T-helper 17 cell (primary cell): ENCODE measurements at places on chromosomes 5 and 9.

DNA sequence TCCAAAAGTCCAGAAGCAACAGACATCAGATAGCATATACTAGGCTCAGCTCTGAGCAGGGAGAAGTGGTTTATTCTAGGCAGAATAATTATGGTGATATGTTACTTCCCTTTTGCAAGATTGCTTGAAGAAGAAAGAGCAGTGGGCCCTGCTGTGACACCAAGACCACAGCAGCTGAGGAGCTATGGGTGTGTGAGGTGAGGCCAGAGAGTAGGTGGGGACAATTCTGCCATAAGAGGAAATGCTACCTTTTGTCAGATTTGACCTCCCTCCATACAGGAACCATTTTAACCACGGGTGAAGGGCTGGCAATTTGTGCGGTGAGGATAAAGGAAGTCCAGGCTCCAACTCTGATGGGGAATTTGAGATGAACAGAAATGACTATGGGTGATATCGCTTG is 51.3 kb downstream of the TNFSF15 start:
- no peak for DNase-seq

GRCh38 chr5:144024090-144024489 is 146.4 kb downstream of the YIPF5 start:
- no peak for DNase-seq

- DNase-seq = no peak
Observed at GRCh38 chr9:91187965-91188344, 173.8 kb downstream of the AUH start.

DNA sequence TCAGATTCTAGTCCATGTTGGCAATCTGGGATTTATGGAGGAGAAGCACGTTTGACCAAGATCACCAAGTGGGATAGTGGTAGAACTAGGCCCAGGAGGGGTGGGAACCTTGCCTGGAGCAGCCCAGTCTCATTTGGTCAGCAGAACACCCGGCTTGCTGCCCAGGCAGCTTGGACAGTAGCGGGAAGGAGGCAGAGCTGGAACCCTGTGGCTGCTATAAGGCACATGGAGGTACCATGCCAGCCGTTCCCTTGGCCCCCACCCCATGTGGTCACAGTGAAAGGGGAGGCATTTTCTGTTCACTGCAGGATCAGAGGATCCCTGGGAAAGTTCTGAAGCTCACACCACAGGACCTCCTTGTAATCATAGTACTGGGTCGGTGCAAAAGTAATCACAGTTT is 75.4 kb upstream of the ORM1 start:
- DNase-seq = no peak

- DNase-seq = no peak
Observed at GRCh38 chr9:127445851-127446712, 5.1 kb downstream of the RPL12 start.

GRCh38 chr9:135663857-135664256 is 748 bp downstream of the LCN9 start:
- no peak for DNase-seq

- DNase-seq = no peak
Observed at GRCh38 chr5:172641359-172642050, 442 bp downstream of the NEURL1B start.

- DNase-seq = no peak
Observed at GRCh38 chr5:133130387-133131118, 78.7 kb downstream of the HSPA4 start.

GRCh38 chr9:81980568-81980967 is 8.0 kb upstream of the SPATA31D1 start:
- DNase-seq = no peak

DNA sequence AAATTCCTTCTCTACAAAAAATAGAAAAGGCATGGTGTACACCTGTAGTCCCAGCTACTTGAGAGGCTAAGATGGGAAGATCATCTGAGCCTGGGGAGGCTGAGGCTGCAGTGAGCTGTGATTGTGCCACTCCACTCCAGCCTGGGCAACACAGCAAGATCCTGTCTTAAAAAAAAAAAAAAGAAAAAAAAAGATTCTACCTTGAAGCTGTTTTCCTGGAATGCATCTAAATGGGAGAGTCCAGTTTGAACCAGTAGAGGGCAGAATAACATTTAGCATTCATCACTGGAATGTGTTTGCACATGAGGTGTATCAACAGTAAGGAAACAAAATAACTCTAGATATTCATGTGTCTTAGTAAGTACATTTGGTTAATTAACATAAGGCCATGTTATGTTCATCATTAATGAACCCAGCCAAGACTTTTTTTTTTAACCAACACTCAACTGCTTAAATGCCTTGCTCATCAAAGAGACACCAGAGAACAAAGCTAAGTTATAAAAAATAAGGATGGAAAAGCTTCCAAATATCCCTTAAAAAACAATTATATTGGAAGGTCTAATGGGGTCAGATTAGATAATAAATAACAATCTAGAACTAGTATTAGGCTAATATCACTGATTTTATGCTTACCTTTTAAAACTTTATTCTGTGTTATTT is 16.1 kb downstream of the IFNE start:
- DNase-seq = no peak

DNA sequence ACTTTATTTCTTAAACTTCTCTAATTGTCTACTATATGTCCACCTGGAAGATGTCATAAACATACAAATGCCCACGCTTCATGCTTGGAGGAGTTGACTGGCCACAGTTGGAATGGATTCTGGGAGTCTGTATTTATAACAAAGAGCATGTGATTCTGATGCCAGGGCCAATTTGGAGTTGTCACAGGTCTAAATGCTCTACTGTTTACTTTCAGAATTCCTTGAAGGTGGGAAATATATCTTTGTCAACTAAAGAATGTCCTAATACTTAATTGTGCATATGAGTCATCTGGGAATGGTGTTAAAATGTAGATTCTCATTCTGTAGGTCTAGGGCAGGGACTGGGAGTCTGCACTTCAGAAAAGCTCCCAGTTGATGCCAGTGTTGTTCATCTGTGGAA is 196.1 kb downstream of the ANXA1 start:
- no peak for DNase-seq

DNA sequence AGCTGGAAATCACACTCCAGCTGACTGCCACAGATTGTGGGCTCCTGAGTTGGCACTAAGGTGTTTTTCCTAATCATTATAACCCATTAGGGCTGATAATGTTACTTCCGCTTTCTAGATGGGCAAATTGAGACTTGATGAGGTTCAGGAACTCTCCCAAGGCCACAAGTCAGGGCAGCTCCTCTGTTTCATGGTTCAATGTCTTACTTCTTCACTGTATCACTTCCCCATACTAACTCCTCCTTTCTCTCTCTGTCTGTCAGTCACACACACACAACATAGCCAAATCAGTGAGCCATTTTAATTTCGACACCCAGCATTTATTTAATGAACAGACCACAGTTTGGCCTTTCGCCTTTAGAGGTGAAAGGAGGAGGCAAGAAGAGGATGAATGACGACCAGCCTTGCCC is 17.8 kb upstream of the TRAF1 start:
- no peak for DNase-seq

DNA sequence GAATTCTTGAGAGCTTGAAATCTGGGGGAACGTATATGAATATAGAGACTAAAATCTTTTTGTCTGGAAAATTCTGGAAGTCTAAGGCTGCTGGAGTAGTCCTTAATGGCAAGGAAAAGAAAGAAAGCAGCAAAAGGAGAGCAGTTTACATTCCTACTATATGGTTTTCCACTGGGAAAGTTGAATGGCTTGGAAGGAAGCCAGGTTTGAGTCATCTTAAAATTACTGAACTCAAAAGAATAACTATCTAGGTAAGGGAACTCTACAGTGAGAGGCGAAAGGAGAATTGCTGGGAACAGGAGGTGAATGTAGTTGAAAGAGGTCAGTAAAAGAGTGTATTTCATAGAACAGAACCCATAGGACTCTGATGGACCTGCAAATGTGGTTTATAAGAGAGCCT is 258.1 kb upstream of the EDIL3 start:
- DNase-seq = no peak

GRCh38 chr9:89661391-89661949 is 56.7 kb downstream of the GADD45G start:
- no peak for DNase-seq

GRCh38 chr5:179307931-179308471 is 37.3 kb downstream of the ADAMTS2 start:
- no peak for DNase-seq
